Tongue (tissue), 3 donors: ENCODE measurements at places on chromosomes 3 and 15.
A peak's percentile ranks its signal among the peaks of the same experiment; 100 is the strongest.

GRCh38 chr15:31560643-31561042, 234.0 kb downstream of the KLF13 start:
- DNase-seq, result no peak

- DNase-seq, result no peak
These were observed 1.8 kb downstream of the MUC4 start for GRCh38 chr3:195809796-195810454.

GRCh38 chr3:21542656-21543379, 208.2 kb downstream of the ZNF385D start:
- DNase-seq, result no peak

DNA sequence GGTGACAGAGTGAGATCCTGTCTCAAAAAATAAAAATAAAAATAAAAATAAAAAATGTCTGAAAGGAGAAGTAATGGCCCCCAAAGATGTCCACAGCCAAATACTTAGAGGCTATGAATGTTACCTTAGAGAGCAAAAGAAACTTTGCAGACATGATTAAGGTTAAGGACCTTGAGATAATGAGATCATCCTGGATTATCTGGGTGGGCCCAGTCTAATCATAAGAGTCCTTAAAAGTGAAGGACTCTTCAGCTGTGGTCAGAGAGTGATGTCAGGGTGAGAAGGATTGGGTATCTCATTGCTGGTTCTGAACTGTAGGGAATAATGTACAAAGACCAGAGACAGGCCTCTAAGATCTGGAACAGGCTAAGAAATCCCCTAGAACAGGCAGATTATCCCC, 84.9 kb upstream of the POU1F1 start:
- no peak for DNase-seq

GRCh38 chr15:88629071-88629470, 7.9 kb downstream of the AEN start:
- DNase-seq, result no peak

DNA sequence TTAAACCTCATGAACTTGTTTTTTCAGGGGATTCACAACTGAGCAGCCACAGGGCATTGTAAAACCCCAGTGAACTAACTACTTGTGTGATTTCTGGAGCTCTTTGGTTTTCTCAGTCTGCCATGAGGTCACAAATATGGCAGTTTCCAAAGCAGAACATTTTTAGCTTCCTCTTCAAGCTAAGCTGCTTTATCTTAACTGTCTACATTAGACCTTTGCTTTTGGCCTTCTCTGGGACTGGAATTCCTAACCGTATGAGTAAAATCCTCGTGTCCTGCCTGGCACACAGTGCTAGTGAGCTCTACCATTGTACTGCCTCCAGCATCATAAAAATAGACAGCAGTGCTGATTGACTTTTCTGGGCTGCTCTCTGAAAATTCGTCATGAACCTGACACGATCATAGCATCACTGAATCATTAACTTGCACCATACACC, 22.1 kb downstream of the CDIN1 start:
- no peak for DNase-seq

GRCh38 chr15:82875411-82876003, 66.1 kb downstream of the WHAMM start:
- no peak for DNase-seq

DNA sequence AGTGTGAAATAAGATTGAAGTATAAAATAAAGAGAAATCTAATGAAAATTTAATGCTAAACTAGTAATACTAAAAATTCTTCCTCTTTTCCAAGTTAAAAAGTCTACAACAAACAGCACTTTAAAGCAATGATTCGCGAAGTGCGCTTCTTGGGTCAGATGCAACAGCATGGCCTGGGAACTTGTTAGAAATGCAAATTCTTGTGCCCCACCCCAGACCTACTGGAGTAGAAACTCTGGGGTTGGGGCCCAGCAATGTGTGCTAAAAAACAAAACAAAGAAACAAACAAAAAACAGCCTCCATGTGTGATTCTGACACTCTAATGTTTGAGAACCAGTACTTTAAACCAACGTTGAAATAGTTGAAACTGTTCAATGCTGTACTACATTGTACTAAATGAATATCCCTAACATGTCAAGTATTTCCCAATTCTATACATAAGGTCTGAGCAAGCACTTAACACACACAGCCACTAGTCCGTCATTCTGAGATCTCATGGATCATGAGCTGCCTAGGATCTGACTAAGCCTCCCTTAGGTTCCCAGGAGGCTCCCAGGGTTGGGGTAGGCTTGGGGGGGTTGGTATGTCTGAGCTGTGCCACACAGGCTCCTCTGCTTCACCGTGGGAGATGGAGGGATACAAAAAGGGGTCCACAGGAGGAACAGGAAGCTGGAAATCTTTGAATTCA, 6.1 kb downstream of the RASGRP1 start:
- DNase-seq, result no peak

GRCh38 chr3:189632242-189632641, 1.1 kb downstream of the TP63 start:
- peak; percentile 19 for DNase-seq

DNA sequence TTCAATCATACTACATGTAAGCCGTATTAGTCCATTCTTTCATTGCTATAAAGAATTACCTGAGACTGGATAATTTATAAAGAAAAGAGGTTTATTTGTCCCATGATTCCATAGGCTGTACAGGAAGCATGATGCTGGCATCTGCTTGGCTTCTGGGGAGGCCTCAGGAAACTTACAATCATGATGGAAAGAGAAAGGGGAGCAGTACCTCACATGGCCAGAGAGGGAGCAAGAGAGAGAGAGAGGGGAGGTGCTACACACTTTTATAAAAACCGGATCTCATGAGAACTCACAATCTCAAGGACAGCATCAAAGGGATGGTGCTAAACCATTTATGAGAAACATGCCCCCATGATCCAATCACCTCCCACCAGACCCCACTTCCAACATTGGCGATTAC, 14.3 kb upstream of the CLASP2 start:
- DNase-seq, result no peak

GRCh38 chr3:140388202-140388922, 289.5 kb upstream of the TRIM42 start:
- DNase-seq, result no peak

DNA sequence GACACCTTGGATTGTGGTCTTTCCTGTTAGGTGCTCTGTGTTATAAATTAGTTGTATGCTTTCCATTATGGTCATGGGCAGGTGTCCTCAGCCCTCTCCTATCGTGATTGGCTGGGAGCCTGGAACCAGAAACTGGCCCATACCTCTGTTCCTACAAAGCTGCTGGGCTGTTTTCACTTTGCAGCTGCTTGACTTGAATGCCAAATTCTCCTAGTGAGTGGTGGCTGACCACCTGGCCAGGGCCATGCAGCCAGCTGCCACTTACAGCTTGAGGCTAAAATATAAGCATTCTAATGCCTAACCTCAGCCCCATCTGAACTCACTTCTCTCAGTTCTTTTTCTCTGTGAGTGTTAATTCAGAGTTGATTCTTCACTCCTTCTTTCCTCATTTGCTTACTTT, 239.3 kb upstream of the GBE1 start:
- DNase-seq, result peak; percentile 93

DNA sequence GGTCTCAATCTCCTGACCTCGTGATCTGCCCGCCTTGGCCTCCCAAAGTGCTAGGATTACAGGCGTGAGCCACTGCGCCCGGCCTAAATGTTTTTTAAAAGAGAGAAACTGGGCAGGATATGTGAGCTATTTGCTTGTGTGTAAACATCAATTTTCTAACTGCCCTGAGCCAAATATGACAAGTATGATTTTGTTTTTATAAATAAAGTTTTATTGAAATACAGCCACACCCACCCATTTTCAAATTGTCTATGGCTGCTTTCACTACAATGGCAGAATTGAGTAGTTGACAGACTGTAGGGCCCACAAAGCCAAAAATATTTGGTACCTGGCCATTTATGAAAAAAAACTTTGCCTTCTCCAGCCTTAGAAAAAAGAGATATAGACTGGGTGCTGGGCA, 15.9 kb upstream of the HDC start:
- DNase-seq, result no peak

DNA sequence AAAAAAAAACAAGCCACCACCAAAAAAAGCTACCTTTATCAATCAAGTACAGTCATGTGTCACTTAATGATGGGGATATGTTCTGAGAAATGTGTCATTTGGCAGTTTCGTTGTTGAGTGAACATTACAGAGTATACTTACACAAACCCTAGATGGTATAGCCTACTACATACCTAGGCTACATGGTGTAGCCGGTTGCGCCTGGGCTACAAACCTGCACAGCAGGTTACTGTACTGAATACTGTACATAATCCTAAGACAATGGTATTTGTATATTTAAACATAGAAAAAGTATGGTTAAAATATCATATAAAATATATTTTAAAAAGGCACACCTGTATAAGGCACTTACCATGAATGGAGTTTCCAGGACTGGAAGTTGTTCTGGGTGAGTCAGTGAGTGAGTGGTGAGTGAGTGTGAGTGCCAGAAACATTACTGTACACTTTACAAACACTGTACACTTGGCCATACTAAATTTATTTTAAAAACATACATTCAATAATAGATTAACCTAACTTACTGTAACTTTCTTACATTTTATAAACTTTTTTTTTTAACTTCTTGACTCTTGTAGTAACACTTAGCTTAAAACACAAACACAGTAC, 25.9 kb upstream of the JMJD7 start:
- DNase-seq, result no peak

DNA sequence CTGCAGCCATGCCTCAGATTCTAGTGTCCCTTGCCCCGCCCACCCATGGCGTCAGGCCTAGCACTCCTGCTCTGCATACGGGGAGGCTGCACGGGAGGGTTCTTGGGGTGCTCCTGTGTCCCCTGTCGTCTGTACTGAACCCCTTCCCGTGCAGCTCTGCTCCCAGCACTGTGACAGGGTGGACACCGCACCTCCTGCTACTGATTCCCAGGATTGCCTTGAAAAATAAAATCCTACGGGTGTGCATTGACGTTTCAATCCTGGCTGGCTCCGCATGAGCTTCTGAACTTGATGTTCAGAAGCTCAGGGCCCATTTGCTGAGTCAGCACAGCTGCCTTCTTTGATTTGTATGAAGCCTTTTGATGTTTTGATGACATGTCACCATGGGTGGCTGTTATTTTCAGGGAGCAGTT, 176.4 kb downstream of the APBA2 start:
- DNase-seq, result no peak

DNA sequence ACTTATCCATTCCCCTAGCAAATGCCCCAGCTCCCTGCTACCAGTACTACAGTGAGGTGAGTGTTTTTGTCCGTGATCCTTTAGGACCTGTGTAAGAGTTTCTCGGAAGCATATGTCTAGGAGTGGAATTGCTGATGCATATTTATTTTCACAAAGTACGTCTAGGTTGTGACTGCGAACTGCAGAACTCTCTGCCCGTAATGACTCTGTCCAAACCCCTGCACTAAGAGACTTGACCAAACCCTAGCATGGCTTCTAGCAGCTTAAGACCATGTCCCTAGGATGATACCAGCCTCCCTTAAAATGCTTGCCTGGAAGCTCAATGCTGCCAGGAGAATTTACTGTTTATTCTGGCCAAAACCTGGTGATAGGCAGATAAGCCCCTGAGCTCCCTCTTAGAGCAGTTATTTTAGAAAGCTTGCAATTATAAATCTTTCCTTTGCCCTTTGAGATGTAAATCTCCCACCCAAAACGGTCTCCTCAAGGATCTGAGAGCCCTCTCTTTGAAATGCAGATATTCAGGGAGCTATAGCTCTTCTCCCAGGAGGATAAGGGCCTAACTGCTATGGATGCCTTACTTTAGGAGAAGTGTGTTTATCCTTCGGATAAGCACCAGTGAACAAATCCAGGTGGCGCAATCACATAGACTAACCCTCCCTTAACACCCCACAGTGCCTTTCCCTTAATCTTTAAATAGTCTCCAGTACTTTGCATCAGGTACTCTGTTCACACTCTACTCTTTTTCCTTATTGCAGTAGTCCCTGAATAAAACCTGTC, 14.7 kb upstream of the CA12 start:
- no peak for DNase-seq

- DNase-seq, result no peak
These were observed 25.3 kb downstream of the SLC30A4 start for GRCh38 chr15:45497261-45497660.

- DNase-seq, result no peak
These were observed 87.9 kb downstream of the STT3B start for GRCh38 chr3:31620656-31621055.

DNA sequence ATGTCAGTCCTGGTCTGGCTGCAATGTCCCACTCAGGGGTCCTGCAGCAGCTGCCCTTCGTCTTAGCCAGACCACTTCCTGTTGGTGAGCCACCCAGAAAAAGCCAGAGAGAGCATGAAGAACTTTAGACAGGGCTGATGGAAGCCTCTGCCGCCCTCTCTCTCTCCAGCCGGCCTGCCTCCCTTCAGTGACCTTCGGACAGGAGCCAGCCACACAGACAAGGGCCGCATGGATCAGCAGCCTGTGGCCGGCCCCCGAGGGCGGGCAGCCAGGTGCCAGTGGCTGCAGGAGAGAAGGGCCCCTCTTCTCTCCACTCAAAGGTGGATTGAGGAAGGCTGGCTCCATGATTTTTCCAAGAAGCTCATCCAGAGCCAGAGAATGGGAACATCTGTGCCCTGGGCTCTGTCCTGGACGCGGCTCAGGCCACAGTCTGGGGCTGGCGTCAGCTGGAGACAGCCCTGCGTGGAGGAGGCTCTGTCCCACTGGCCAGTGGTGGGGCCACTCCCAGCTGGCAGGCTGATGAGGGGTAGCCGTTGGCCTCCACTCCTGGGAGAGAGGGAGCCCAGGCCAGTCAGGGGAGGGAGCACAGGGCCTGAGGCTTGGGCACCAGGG, 42.9 kb downstream of the ISG20 start:
- DNase-seq, result peak; percentile 37

DNA sequence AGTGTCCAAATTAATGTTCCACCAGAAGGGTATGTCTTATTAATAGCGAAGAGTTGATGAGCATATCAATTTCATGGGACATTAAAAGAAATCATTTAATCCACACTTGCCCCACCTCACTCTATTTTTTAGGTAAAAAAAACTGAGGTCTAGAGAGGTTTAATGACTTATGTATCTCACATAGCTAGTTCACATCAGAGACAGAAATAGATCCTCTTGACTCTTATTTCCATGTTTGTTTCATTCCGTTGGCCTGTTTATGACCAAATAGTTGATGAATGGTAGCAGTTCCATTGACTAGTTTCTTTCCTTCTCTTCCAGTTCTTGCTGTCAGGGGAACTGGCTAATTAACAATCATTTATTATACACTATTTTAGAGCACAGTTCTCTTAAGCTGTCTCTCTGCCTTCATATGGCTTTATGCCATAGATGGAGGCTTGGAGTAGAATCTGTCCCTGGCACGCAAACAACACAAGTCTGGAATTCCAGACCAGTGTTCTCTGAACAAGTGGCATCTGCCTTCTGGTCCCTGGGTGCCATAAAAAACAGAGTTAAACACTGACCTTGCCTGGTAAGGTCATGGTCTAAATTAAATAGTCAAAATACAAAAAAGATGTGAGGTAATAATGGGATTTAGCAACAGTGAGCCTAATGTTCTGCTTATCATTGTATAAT, 220.0 kb upstream of the CGNL1 start:
- DNase-seq, result peak; percentile 83
